ENCODE measurements at places on chromosomes 1 and 21.

- no peak for DNase-seq
Measured at GRCh38 chr1:174090471-174090870, 68.3 kb upstream of the RC3H1 start.

DNA sequence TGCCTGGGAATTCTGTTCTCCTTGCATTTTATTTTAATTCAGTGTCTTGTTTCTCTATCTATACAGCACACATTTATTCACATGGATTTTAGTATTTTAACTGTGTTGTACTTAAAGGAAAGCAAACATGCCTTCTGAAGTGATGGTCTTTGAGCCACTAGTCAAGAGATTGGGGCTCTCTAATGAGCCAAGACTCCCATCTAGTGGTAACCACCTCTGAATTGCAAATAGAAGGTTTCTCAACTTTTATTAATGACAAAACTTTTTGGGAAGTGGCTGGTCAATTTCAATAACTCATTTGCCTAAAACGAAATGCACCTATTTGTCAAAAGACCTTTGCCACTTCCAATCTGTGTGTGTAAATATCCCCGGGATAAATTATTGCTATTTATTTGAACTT, 199.6 kb downstream of the LTN1 start:
- no peak for DNase-seq

DNA sequence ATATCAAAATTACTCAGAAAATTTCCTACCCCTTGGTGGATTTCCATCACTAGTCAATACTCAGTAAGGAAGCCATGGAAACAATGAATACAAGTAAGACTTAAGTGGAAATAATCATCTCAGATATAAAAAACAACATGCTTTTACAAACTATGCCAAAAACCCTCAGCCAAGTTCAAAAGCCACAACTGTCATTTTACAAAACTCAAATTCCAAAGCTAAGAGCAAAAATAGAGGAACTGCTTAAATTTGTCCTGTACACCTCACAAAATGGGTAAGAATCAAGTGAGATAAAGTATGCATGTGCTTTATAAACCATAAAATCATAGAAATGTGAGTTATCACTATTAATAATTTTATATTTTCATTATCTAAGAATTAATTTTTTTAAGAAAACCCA, 9.6 kb downstream of the TMCO1 start:
- no peak for DNase-seq

DNA sequence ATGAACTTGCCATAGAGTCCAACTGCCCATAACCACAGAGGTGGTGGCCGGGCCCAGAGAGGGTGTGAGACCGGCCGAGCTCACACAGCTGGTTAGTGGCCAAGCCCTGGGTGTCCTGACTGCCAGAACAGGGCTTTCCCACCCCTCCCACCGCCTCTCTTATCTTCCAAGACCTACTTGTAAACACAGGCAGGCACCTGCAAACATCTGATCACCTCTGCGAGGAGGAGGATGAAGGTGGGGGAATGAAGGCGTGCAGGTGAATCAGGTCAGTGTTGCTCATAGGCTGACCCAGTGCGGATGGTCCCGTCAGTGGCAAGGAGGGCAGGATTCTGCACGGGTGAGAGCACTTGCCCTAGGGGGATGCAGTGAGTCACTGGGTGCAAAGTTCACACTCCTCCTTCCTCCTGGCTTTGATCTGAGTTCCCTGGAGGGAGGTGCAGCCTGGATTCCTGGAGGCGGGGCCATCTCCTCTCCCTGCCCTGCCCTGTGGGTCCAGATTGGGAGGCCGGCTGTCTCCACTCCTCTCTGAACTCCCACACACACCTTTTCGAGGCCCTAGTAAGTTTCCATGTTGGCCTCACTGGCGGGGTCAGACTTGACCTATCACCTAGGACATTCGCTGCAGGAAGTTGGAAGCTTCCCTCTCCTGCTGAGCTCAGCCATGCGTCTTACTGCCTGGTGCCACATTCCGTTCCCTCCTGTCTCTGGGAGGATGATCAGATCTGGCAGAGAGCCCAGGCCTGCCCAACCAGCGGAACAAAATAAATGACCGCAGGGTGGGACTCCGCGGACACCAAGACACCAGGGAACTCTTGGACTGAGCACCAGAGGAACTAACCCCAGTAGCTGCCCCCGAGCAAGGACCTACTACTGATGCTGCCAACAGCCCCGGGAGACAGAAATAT, 7.3 kb downstream of the UQCRHL start:
- DNase-seq, result no peak

DNA sequence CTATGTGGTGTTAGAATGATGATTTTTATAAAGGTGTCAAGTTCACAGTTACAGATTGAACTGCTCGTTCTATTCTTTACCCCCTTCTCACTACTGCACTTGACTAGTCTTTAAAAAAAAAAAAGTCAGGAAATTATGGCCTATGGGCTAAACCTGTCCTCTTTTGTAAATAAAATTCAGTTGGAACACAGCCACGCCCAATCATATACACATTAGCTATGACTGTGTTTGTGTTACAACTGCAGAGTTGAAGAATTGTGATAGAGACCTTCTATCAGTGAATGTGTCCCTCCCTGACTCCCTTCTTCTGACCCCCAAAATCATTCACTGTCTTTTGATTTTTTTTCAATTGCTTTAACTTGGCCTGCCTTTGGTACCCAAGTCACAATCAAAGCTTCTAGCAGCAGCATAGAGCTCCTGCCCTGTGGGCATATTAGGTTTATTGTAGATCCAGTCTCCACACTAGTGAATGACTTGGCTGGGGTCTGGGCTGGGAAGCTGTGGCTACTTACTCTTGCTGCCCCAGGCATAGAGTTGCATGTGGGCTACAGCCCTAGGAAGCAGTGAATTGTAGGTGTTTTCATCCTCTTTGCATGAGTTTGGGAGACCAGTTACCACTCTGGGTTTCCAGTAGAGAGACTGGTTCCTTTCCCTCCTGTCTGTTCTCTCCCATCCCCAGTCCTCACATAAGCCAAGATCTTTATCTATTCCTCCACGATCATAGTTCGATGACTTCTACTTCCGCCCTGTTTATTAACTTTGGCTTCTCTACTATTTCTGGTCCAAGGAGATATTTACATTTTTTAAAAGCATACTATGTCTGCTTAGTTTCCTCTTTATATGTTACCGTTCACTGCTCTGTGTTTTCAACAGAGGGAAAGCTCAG, 249.9 kb downstream of the FMN2 start:
- DNase-seq, result no peak

DNA sequence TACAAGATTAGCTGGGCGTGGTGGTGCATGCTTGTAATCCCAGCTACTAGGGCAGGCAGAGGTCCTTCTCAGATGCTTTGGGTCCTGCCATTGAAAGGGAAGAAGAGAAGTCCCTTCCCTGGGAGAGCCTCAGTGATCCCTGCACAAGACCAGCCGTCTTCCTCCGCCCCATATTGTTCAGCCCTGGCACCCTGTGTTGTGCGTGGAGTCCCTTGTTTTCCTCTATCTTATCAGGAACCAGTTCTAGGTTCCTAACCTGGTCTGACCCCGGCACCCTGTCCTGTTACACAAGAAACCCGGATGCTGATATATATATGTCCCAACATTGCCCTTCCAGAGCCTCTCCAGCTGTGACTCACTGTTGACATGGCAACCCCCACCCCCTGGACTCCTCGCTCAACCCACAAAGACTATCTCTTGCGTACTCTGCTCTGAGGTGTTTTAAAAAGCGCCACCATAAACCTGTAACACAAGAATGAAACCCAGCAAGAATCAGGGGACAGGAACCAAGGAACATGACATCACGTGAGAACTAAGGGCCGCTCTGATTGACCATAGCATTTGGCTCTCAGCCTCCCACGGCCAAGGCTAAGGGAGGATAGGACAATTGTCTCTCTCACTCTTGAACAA, 4.8 kb downstream of the MX2 start:
- DNase-seq, result no peak
